ENCODE measurements at places on chromosomes 3 and 15.

DNA sequence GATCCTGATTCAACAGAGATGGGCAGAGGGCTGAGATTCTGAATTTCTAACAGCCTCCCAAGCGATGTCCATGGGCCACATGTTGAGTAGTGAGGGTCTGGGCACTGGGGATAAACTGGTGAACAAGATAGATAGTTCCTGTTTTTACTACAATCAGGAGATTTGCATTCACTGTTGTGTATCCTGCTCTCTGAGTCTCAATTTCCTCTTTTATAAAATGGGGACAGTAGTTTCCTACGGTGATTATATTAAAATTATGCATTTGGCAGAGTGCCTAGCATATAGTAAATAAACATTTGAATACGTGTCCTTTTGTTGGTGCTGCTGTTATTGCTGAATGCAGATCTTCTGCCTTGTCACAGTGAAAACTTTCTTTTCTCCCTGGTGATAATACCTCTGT lies 102.5 kb downstream of the MYH15 start:
- DNase-seq: no peak

DNA sequence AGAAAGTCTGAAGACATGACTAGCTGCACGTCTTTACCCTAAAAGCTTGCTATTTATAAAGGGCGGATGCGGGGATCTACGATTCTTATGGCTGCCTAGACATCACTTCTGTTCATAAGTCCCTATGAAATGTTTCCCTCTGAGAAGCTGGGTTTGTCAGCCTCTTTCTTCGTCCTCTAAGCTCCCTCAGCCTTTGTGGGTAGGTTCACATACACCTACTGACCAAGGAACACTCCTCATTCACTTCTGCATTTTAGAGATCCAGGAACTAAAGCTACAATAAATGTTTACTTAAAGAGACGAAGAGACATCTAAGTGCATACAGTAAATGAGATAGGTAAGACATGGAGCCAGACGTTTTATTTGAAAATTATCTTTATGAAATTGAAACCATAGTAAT lies 16.7 kb upstream of the RAMAC start:
- DNase-seq: no peak

DNA sequence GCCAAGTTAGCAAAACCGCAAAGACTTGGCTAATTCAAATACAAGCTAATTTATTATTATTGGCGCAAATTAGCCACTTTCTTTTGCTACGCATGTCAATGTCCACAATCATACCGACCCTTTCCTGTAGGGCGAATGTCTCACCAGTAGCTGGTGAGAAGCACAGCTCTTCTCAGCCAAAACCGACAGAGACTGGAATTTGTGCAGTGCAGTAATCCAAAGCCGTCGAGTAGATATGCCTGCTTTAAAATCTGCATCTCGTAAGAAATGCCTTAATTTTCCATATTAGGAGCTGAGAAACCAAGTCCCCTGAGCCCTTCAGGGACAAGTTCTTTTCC lies 614 bp upstream of the MINDY2 start:
- peak; percentile 44 for DNase-seq

DNA sequence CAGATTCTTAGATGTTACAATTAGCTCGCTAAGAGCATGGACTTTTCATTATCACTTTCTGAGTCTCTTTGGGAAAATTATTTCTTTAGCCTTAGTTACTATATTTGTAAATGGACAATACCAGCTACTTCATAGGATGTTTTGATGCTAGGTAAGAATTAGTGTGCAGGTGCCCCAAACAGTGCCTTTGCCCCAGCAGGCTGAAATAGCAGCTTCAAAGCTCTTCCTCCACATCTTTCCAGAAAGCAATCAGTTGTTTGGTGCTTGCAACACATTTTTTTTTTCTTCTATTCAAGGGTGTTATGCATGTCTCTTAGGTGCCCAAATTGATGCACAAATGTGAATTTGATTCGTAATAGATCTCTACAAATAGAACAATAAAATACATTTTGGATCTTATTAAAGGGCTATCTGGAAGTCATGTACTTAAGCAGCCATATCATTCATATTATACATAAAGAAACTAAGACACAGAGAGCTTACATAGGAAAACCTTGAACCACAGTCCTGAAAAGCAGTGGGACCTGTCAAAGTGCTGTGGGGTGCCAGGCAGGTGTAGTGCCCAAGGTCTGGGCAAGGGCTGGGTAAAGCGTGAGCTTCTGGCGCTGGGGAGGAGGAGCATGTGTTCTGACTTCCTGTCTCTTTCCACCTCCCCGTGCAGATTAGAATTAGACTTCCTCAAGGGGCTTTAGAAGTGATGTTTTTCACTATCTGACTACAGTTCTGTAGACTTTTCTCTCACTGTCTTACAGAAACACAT lies 62.9 kb downstream of the FNDC3B start:
- peak; percentile 56 for DNase-seq

- no peak for DNase-seq
These were observed 34.2 kb downstream of the ATP2B2 start for GRCh38 chr3:10471054-10471688.

DNA sequence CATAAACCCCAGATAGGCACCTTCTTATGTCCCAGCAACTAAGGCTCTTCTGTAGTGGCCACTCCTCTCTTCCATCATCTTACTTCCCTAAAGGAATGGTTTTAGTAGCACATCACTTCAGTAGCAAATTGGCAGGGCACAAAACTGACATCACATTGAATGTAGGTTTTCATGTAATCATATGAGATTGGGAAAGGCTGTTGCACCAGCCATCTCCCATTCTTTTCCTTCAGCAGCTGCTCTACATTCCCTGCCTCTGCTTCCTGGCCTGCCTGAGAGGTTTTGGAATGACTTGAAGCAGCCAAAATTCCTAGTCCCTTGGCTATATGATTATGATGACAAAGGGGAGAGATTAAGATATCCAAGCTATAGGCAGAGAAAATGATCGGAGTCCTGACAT lies 36.5 kb downstream of the NSUN3 start:
- no peak for DNase-seq

DNA sequence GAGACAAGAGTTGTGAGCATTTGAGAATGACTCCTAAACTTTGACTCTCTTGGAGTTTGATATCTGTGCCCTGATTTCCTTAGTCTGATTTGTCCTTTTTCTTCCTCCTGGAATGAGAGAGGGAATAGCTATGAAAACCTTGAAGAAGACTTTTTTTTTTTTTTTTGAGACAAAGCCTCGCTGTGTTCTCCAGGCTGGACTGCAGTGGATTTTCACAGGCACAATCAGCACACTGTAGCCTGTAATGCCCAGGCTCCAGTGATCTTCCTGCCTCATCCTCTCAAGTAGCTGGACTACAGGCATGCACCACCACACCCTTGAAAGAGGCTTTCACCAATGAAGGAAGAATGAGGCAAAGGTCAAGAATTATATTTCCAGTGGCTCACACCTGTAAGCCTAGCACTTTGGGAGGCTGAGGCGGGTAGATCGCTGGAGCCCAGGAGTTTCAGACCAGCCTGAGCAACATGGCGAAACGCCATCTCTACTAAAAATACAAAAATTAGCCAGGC lies 10.3 kb upstream of the ARGFX start:
- DNase-seq: no peak

GRCh38 chr3:157671656-157672055 lies 168.4 kb upstream of the VEPH1 start:
- DNase-seq: no peak

DNA sequence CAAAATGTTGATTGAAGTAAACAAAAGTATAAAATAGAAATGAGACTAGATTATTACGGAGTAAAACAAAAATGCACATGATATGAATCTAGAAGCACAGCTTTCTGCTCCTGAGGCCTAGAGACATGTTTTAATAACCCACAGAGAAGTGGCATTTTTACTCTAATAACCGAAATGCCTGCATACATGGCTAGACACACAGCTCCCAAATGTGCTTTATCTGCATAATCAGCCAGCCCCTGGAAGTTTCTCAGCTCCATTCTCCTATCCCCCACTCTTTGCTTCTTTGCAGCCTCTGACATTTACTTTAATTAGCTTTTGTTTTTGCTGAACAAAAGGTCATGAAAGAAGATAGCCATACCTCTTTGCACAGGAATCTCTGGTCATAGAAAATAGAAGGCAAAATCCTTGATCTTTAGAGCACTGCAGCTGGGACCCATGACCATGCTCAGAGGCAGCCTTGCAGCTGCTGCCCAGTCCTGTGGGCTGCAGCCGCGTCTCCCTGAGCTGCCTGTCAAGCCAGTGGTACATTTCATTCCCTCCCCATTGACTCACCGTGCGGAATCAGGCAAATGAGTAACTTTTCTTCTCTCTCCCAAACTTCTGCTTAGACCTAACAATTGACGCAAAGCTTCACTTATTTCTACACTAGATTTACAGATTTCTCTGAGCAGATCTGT lies at the start of gene VEPH1:
Gene VEPH1, minus strand, starts transcription at position 501 of the 680 bp plus-strand sequence. CDS start 8,067 bp downstream, outside the sequence.
- DNase-seq: no peak

- DNase-seq: no peak
These were observed 53.7 kb upstream of the INO80 start for GRCh38 chr15:41169781-41170180.

- peak; percentile 95 for DNase-seq
These were observed at the start of gene FAN1 for GRCh38 chr15:30903497-30904187. FAN1 (plus strand) TSS chr15:30903915; CDS start chr15:30904664, 749 bp downstream.

DNA sequence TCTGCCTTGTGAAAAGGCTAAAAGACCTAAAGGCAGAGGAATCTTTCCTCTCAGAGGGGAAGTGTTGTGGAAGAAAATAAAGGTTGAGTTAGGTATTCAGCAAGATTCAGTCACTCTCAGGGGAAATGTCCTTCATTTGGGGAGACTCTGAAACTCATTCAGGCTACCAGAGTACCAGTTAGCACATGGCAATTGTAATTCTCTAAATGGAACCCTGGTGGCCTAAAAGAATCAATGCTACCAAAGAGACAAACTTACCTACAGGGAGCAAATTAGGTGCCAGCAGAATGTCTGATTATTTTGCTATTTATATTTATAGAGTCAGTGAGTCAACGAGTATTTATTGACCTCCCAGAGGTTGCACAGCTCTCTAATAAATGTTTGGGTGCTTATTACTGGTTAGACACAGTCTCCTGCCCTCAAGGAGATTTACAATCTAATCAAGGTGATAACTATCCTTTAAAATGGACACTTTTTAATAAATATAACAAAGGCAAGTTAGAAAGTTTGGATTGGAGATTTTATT lies 33.9 kb upstream of the CDIN1 start:
- no peak for DNase-seq

DNA sequence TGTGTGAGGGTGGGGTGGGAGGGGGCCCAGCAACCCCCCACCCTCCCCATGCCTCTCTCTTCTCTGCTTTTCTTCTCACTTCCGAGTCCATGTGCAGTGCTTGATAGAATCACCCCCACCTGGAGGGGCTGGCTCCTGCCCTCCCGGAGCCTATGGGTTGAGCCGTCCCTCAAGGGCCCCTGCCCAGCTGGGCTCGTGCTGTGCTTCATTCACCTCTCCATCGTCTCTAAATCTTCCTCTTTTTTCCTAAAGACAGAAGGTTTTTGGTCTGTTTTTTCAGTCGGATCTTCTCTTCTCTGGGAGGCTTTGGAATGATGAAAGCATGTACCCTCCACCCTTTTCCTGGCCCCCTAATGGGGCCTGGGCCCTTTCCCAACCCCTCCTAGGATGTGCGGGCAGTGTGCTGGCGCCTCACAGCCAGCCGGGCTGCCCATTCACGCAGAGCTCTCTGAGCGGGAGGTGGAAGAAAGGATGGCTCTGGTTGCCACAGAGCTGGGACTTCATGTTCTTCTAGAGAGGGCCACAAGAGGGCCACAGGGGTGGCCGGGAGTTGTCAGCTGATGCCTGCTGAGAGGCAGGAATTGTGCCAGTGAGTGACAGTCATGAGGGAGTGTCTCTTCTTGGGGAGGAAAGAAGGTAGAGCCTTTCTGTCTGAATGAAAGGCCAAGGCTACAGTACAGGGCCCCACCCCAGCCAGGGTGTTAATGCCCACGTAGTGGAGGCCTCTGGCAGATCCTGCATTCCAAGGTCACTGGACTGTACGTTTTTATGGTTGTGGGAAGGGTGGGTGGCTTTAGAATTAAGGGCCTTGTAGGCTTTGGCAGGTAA lies 8.1 kb downstream of the FAM131A start:
- peak; percentile 79 for DNase-seq

- no peak for DNase-seq
These were observed 325.7 kb downstream of the CNTN3 start for GRCh38 chr3:74288761-74289160.

GRCh38 chr15:35491999-35492398 lies 54.0 kb downstream of the DPH6 start:
- no peak for DNase-seq

DNA sequence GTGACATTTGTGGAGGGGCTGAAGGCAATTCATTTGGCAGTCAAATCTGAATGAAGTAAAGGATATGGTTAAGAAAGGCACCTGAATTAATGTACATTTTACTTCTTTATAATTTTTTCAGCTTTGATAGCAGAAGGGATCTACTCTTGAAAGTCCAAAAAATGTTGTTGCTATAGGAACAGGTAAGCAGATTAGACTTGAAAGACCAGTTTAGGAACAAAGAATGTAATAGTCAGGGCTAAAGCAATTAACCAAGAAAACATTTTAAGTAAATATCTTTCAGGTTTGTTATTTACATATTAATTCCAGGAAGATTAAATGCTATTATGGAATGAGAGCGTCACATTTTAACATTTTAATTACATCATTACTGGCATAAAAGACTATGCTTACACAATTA lies 1.1 kb downstream of the ATP13A4 start:
- no peak for DNase-seq

DNA sequence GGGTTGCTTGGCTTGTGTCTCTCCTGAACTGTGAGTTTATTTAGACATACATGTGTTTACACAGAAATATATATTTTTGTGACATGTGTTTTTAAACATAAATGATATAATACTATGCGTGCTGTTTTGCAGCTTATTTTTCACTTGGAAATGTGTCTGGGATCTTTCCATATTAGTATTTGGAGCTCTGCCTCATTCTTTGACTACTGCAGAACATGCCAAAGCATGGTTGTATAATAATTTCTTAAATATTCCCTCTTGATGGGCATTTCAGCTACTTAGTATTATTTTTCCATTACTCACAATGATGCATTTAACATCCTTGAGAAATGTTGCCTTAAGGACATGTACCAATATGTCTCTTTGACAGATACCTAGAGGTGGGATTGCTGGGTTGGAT lies 19.5 kb downstream of the ANAPC13 start:
- no peak for DNase-seq

DNA sequence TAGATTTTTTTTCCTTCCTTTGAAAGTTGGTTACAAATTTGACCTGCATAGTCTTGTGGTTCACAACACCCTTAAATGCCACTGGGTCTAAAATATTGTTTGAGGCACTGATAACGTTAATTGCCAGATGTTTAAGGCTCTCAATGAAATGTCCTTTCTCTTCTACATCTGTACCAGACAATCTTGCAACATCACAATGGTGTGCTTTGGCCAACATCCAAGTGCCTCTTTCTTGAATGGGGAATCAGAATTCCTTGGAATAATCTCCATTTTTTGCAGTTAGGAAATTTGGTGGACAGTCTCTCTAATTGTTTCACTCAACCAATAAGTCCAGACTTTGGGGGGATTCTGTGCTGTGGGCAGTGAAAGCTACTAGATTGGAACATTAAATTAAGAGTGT lies 26.0 kb upstream of the PEX5L start:
- peak; percentile 24 for DNase-seq

DNA sequence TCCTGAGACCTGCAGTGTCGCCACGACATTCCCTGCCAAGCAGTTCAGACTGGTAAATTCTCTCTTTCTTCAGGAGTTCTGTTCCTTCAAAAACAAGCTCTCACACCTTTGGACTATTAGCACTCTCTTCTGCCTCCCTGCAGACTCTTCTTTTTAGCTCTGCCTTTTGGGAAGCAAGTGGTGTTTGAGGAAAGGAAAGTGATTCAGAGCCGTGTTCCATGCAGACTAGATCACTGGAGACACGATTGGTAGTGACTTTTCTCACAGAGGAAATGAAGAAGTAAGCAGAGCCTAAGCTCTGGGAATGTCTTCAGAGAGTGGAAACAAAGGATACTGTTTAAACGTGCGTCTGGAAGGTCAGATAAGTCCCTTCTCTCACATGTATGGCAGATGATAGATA lies 270.6 kb upstream of the TPRG1 start:
- DNase-seq: peak; percentile 35

Measured in epithelial cell of esophagus (primary cell).